ENCODE measurements at places on chromosomes 1 and 21.

GRCh38 chr21:26554365-26554764 is 18.7 kb downstream of the CYYR1 start:
- DNase-seq: no peak

DNA sequence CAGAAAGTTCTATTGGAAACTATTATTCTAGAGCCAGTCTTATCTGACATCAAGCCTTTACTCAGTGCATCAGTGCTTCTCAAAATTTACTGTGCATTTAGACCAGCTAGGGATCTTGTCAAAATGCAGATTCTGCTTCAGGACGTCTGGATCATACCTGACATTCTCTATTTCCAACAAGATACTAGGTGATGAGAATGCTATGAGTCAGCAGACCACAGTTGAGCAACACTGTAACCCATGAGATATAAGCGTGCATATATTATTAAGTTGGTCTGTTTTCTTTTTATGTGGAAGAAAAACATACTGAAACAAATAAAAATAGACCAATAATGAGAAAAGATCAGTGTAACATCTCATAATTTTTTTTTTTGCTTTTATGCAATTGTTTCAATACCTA is 40.4 kb upstream of the KCNH1 start:
- no peak for DNase-seq

- DNase-seq: no peak
Observed at GRCh38 chr1:61638911-61639605, 85.9 kb downstream of the TM2D1 start.

DNA sequence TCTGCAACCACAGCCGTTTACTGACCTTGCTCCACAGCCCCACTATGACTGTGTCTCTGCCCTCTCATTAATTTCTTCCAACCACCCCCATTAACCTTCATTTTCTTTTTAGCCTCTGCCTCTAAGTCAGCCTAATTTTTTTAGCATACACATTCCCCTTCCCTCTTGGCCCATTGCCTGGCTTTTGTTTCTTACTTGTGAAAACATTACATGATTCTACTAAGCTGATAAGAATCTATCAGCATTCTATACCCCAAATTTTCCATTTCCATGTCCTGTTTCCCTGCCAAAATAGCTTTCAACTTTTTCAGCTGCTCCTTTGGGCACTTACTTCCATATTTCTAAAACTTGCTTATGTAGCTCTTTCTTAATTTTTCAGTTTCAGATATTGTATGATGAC is 79.8 kb downstream of the PCP4 start:
- DNase-seq: no peak

DNA sequence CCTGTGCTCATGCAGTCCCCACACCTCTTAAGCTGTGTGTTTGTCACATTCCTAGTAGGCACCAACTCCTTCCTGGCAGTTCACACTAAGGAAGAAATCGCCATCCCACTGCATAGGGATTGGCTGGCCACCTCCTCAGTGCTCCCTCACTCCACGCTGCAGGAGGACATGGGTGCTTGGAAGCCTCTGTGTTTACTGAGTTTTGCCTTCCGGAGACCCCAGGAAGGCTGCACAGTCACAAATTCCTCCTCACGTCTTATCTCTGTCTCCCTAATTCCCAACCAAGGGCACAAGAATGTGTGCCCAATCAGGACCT is 93.8 kb upstream of the GALNT2 start:
- no peak for DNase-seq

DNA sequence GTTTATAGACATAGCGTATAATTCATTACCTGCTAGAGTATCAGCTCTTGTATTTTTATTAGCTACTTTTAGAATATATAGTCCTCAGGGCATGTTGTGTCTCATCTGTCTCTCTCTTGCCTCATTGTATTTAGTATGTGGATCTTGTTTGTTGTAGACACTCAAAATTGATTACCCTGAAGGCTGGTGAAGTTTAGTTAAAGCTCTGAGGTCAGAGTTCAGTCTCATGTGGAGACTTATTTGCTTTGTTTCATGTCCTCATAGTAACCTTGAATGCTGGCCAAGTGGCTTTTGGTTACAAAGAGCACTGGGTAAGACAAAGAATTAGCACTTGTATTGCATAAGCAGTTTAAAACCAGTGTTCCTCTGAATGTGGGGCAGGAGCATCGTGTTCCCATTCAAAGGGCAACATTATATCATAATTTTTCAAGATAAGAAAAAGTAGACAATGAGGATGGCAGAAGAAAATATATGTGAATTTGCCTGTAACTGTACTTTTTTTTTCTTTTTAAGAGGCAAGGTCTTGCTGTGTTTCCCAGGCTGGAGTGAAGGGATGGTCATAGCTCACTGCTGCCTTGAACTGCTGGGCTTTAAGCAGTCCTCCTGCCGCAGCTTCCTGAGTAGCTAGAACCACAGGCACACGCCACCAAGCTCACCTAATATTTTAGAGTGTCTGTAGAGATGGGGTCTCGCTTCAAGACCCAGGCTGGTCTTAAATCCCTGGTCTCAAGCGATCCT is 17.4 kb downstream of the CNST start:
- no peak for DNase-seq

DNA sequence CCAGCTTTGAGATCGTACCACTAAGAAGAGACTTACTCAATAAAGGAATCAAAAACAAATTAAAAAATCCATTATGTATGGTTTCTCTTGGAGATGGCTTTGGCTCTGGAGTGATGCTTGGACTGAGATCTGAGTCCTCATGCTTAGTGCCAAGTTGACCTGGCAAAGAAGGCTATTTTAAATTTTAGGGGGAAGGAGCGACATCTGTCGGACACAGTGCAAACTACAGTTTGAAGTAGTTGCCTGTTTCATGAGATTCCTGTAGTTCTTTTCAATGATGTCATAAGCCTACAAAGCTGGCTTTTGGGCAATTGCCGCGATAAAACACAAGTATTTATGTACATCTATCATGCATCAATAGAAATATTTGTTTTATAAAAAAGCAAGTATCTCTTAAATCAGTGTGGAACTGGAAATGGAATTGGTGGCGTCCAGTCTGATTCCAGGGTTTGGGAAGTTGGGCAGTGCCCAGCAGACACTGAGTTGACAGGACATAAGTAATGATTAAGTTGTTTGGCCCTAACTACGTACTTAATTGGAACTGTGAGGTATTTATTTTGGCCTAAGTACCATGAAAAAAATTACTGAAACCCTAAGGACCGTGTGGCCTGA is 50.0 kb downstream of the TBCE start:
- DNase-seq: no peak

DNA sequence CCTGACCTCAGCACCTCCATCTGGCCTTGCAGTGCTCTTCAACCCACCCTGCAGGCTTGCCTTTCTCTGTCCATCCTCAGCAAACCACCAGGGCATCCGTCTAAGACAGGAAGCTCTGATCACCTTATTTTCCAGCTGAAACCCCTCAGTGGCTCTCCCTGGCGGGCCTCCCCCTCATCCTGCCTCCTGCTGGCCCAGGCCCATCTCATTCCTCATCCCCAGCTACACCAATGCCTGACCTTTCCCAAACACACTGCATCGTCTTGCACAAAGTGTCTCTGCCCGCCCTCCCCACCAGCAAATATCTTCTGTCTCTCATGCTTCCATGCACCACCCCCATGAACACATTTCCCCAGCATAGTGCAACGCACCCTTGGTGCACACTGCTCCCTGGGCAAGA is 205.0 kb downstream of the TOMM20 start:
- no peak for DNase-seq

GRCh38 chr1:18535391-18536210 is 54.9 kb downstream of the KLHDC7A start:
- peak; percentile 55 for DNase-seq

DNA sequence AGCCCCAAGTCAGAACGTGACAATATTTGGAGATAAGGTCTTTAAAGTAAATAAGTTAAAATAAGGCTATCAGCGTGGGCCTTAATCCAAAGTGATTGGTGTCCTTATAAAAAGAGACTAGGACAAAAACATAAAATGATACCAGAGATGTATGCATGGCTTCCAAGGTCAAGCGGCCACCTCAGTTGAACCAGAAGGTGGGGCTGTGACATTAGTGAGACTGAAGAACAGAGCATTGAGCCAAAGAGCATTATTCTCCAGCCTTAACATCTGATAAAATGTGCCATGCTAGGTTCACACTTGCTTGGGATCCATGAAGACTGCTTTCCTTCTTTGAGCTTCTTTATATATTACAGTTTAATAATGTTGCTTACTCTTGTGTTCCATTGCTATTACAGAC is 554.6 kb downstream of the PLA2G4A start:
- no peak for DNase-seq

DNA sequence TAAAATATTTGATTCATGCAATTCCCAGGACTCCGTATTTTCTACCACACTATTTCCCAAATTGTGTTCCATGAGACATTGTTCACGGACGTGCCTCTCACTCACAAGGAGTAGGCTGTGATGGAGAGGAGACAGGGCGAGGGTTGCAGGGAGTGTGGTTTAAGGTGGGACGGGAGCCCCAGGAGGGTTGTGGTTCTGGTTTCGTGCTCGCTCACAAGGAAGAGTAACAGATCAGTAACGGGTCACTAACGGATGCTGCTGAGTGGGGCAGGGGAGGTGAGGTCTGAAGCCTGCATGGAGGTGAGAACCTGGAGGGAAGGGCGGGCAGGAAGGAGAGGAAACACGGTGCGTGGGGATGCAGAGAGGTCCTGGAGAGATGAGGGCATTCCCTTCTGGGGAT is 28.8 kb downstream of the TFF3 start:
- DNase-seq: no peak

GRCh38 chr1:194300340-194300739 is 1113.9 kb upstream of the B3GALT2 start:
- DNase-seq: no peak

- no peak for DNase-seq
Observed at GRCh38 chr1:54401799-54402198, 4.4 kb downstream of the SSBP3 start.

GRCh38 chr1:52955129-52955970 is 28.3 kb downstream of the SCP2 start:
- peak; percentile 30 for DNase-seq

DNA sequence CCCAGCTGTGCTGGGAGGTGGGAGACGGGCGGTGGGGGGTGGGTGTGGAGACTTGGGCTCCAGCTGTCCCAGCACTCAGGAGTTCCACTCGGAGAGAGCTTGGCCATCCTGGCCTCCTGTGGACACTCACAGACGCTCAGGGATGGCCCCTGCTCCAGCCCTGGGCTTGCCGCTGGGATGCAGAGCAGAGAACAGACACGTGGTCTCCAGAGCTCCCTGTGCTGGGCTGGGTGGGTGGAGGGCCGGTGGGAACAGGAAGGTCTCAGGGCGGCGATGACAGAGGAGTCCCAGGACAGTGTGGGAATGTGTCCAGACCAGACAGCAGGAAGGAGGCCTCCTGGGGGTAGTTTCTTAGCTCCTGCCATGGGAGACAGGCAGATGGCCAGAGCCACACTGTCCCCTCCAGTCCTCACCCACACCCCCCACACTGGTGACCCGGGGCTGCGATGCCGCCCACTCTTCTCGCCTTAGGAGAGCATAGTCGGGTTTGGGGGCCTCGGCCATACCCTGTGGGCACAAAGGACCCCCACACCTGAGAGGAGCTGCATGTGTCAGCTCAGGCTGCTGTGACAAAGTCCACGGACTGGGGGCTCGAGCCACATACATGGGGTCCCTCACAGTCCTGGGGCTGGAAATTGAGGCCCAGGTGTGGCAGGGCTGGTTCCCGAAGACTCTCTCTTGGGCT is 2.0 kb downstream of the KRTAP10-9 start:
- no peak for DNase-seq

GRCh38 chr1:37634244-37634991 is at the start of gene RSPO1:
Gene RSPO1 (minus strand): TSS chr1:37634892. CDS start chr1:37629661, 5,231 bp downstream.
- no peak for DNase-seq

DNA sequence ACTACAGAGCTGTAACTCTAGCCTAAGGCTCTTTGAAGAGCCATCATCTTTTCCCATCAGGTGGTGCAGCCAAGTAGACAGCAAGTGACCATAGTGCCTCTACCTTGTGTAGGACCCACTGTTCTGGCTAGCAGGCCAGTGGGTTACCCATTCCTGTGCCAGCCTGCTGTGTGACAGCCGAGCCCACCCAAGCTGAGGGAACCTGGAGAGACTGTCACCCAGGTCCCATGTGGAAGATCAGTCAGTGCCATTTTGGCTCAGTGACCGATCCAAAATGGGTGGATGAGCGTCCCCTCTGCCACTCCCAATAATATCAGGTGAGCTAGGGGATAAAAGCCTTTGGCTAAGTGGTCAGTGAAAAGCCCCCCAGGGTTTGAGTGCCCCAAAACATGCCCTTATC is 417.9 kb downstream of the MATN1 start:
- DNase-seq: no peak

- no peak for DNase-seq
Observed at GRCh38 chr21:14545906-14546480, at the start of gene SAMSN1. Gene SAMSN1 (minus strand): TSS chr21:14546315. CDS start chr21:14546261, 54 bp downstream.

DNA sequence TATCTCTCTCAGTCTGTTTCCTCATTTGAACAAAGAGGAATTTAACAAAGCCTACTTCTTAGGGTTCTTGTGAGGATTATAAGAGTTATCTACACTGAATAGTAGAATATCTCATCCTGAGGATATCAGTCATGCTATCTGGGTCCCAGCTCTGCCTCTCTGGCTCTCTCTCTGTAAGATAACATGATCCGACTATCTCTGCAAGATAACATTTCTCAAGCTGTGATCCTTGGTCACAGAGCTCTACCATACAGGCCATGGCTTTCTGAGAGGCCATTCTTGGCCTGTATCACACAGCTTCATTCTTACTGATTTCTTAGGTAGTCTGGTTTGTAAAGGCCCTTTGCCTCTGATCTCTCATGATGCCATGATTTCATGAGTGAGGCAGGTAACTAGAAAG is 71.0 kb upstream of the TRABD2B start:
- DNase-seq: no peak

DNA sequence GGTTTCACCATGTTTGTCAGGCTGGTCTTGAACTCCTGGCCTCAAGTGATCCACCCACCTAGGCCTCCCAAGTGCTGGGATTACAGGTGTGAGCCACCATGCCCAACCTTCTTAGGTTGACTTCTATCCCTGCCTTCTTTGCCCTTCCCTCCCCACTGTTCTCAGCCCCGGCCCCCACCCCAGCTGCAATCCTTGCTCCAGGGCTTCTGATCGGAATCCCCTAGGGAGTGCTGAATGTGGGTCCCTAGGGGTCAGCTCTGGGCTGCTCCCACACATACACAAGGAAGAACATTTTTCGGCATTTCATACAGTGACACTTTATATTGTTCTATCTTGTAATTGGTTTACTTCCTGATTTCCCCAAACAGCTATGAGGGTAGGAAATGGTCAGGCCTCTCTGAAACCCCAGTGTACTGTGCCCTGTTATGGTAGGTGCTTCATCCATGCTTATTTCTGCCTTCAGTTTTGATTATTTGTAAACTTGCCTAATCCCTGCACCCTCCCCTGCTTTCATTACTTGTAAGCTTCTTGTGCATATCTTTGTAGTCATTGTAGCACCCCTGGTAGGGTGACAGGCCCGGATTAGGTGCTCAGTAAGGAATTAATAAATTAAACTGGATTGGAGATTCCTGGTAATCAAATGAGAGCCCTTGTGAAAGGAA is 5.8 kb upstream of the SRP9 start:
- DNase-seq: no peak

DNA sequence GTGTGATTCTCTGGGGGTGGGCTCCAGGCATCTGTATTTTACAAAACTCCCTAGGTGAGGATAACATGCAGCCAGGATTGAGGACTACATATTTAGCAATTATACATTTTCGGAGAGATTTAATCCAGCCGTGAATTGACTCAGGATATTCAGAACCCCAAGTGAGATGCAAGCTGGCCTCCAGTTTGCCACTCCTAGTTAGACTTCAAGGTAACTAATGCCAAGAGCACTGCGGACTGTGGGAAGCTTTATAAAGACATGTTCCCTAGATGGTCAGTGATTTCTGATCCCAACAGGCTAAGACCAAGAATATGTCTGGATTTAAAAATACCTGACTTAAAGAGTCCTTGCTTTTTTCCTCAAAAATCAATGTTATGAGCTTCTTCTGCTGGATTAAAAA is 308.5 kb downstream of the NTNG1 start:
- DNase-seq: no peak

- DNase-seq: no peak
Observed at GRCh38 chr1:245772739-245773138, 618.0 kb downstream of the KIF26B start.

Data from NCI-H2171 (cell line).